ENCODE measurements at places on chromosomes 4 and X.

GRCh38 chr4:8864912-8865680 is 6.5 kb downstream of the HMX1 start:
- DNase-seq, result no peak

- no peak for DNase-seq
Measured at GRCh38 chr4:184250795-184251669, 33.4 kb upstream of the ENPP6 start.

GRCh38 chr4:170853422-170854021 is 763.8 kb upstream of the AADAT start:
- DNase-seq, result no peak

DNA sequence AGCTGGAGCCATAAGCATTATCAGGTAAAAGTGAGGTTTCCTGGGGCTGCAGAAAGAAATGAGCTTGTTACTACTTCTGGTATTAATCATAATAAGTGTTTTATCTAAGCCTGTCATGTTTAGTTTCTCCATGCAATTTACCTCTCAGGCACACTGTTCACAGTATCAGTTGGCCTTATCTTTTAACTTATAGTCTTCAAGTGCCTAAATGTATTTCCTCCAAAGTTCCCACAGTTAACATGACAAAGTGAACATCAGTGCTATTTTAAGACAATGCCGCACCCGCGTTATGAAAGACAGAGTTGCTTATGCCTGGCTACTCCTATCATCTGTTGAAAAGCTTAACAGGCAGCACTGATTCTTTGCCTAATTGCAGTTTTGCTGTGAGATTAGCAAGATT is 408.7 kb upstream of the FAM241A start:
- DNase-seq, result no peak

DNA sequence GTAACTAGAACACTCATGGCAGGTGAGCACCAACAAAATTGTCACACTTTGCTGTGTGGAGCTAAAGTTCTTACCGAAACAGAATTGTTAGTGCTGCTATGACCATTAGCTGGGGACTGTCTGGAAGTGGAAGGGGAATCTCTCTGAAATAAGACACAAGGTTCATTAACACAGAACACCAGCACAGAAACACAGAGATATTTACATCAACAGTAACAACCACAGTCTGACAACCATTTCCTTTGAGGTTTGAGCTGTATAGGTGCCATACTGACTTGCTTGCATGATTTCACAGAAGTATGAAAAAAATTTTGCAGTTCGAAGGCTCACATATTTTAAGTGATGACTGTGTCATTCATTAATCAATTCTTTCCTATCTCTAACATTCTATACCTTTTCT is 109.8 kb downstream of the NYX start:
- DNase-seq, result no peak

DNA sequence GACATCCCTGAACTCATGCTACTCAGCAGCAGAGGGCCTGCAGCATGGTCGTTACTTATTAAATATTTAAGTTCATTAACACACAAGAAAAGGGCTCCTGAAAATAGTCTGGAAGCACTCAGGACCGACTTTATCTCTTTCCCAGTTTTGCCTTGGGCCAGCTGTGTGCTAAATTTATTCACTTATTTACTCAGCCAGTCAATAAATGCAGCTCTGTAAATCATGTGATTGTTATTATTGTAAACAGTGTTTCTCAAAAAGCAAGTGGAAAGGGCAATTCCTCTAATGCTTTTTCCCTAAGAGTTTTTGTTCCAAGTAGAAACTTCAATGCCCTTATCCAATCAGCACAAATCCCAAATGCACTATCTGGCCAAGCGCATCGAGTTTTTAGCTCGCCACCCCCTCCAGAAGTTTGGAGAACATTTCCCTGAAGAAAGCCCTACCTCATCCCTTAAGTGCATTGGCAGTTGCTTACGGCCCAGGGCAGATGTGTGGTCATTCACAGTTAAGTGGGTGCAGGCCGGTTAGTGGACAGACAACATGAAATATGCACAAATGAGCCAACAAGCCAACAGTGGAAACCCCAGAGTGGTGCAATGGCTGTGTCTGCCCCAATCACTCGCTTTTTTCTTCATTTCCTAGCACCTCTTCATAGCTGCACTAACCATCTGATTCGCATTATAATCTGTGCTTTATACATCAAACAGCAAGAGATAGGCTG is 125.8 kb downstream of the SMIM20 start:
- no peak for DNase-seq

GRCh38 chr4:129355516-129355915 is 259.6 kb downstream of the C4orf33 start:
- no peak for DNase-seq

DNA sequence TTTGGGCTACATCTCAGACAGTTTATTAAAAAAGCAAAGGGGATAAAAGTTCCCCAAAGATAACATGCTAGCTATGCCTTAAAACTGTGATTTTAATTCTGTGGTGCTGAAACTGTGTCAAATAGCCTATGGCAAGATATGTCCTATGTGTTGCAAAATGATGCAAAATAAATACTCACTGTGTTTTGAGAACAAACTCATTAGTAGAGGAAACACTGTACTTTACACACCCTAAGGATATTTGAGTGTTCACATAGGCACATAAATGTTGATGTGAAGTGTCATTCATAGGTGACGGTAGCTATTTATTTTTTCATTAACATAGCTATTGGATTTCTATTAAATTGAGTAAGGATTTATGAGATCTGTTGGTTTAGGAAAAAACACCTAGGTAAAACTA is 351.9 kb downstream of the FAT4 start:
- no peak for DNase-seq

GRCh38 chr4:74039315-74039763 is 850 bp upstream of the CXCL3 start:
- DNase-seq, result no peak

DNA sequence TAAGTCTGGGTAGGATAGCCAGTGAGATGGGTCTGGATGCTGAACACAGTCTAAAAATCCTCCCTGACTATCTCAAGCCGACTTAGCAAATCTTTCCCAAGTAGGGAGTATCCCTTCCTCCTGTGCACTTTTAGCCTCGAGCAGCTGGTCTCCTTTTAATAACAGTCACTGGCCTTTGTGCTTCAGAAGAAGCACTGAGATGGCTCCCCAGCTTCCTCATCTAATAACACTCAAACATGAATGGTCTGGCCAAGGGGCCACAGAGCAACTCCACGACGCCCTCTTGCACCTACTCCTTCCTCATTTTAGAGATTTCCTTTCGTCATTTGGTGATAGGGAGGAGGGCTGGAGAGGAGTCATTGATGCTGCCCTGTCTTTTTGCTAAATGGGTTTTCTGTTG is 78.8 kb upstream of the TMEM150C start:
- DNase-seq, result no peak

DNA sequence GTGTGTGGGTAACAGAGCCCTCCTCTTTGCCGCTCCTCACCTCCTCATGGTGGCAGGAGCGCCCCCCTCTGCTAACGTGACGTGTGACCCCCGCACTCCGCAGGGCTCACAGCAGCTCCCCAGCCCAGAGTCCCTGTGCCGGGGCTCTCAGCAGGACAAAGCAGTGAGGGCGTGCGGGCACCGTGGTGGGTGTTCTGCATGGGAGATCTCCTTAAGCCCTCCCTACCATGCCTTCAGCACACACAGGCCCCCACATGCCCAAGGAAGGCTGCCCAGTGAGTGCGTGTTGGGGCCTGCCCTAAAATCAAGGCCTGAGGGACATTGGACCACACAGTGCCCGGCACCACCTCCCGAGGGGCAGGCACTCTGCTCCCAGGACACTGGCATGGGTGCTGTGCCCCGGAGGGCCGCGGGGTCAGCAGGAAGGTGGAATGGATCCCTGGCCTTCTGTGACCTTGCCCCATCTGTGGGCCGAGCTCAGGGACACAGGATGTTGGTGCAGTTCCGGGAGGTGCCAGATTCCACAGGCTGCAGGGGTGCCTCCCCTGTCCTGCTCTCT is 10.1 kb downstream of the PSAPL1 start:
- no peak for DNase-seq

GRCh38 chr4:178577933-178578332 is 1135.7 kb upstream of the AGA start:
- DNase-seq, result no peak

GRCh38 chr4:31283679-31284078 is 563.5 kb downstream of the PCDH7 start:
- DNase-seq, result no peak

- DNase-seq, result no peak
Measured at GRCh38 chrX:41116948-41117347, 31.7 kb downstream of the USP9X start.

DNA sequence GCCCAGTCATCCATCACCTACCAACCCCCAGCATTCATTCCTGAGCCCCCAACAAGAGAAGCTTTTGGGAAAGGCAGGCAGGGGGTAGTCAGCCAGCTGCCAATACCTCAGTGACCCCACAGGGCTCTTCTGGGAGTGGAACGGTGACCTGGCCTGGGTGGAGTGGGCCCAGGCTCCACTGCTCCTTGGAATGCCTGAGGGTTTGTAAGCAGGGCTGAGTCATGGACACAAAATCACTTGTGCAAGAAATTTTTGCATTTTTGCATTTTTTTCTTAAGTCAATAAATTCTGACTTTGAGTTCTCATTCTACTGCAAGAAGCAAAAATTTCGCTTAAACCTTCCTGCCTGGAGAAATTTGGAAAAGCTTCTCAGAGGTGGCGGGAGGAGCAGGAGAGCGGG is 18.5 kb downstream of the SORCS2 start:
- DNase-seq, result no peak

DNA sequence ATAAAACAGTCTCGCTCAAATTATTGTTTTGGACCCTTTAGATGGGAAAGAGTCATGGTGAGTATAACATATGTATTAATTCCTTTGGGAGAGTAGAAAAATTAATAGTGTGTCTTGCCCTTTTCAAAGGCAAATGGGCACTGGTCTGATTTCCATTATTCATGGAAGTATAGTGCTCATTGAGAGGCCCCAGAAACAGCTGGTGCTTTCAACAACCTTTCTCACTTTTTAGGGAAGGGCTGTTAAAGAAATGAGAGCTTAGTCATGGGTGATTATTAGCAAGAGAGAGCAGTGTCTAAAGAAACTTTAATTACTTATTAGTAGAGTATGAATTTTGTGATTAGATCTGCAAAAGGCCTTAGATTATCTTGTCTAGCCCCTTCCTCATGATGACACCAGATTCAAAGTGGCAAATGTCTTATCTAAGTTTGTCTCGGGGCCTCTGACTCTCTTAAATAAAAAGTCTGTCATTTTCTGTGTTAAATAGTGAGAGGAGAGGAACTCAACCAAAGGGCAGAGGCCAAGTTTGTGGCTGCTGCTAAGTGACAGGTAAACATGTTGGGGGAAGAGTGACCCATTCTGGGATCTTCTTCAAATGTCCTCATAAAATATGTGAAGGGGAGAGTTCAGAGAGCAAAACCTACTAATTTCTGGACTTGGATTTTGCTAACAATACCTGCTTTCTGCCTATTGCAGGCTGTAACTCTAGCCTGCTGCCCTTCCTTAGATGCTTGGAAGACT is 110.6 kb downstream of the REPS2 start:
- no peak for DNase-seq

DNA sequence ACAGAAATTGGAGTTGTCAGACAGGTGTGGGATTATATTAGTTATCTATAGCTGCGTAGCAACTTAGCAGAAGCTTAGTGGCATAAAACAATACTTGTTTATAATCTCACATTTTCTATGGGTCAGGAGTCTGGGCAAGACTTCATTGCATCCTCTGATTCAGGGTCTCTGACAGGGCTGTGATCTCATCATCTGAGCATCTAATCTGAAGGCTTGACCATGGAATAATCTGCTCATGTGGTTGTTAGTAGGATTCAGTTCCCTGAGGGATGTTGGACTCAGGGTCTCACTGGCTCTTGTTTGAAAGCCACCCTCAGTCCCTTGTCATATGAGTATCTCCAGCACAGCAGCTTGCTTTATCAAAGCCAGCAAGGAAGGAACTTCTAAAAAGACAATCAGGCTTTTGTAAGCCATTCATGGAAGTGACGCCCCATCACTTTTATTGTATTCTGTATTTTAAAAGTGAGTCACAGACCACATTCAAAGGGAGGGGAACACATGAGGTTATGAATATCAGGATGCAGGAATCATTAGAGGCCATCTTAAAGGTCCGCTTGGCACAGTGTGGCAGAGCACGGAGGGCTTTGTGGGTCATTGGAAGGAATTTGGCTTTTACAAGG is 37.2 kb upstream of the FAM9B start:
- no peak for DNase-seq

GRCh38 chr4:150387981-150388380 is 194.0 kb upstream of the MAB21L2 start:
- DNase-seq, result no peak

DNA sequence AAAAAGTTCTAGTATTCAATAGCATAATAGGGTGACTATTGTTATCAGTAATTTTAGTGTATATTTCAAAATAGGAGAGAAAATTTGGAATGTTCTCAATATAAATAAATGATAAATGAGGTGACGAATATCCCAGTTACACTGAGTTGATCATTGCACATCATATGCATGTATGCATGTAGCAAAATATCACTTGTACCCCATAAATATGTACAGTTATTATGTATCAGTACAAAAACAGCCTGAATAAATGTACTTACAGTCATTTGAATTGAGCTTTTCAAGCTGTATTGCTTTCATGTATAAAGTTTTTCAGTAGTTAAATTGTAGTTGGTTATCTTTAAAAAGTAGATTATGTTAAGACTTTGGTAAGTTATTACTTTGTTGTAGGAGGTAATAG is 12.6 kb downstream of the CISD2 start:
- DNase-seq, result no peak

- DNase-seq, result no peak
Measured at GRCh38 chr4:25609976-25610375, 45.7 kb upstream of the SLC34A2 start.

GRCh38 chrX:117989512-117989911 is 127.1 kb downstream of the KLHL13 start:
- DNase-seq, result no peak

GRCh38 chrX:54715621-54716020 is 82.4 kb downstream of the ITIH6 start:
- no peak for DNase-seq
